ENCODE measurements at places on chromosomes 13 and 19. TPM values are rescaled to one million over a fixed set of nuclear protein-coding genes. Genes with fewer than 3 reads are reported as not detected.

DNA sequence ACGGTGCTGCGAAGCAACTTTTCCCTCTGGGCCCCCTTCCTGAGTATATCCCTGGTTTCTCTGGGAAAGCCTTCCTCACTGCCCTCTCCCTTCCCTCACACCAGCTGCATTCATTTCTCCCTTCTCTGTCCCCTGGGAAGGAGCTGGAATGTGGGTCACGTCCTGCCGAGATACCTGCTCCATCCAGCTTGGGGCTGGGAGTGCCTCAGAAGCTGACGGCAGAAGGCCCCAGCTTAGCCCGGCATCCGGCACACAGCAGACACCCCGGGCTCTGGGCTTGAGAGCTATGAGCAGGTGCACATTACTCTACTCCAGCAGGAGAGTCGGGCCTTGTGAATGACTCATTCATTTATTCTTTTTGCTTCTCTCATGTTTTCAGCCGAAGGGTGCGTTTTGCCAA, 170.6 kb downstream of the TEX29 start:
- DNase-seq = no peak

DNA sequence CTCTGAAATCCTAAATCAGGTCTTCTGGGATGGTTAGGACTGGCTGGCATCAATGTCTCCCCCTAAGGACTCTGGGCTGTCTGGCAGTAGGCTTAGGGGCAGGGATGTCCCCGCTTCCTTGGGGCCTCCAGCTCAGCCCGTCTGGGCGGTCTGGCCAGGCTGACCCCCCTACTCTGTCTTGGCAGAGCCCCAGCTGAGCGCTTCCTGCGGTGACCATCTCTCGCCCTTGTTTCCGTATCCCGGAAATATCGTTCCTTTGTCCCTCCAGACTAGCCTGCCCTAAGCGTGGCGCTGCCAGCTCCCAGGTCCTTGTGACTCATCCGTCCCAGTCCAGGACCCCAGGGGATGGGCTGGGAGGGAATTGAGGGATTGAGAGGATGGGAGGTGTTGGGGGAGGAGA, 11.3 kb downstream of the GTPBP3 start:
- no peak for DNase-seq

GRCh38 chr13:83414393-83414792, 467.9 kb downstream of the SLITRK1 start:
- DNase-seq = no peak

DNA sequence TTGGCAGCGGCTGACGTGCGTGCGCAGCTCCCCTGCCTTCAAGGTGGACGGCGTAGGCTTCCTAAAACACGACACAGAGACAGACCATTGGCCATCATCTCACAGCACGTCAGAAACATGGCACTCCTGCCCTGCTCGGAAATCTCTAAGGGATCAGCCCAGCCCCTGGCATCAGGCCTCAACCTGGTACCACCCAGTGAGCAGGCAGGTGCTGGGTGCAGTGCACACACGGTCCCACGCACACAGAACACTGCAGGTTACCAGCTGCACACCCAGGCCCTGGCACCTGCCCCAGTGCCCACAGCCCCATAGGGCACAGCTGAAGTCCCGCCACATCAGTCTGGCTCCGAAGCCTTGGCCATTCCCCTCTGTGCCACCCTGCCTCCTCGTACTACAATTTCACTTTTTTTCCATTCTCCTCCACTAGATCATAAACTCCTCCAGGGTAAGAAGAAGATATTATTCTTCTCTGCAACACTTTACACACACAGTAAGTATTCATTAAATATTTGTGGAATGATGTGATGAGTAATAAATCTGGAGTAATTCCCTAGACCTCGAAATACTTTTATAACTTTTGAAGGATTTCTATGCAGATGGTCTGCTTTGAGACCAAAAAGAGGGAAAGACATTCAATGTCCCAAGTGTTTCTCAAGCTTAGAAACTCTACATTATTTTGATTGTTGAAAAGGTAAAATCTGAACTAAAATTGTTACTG, 156.4 kb downstream of the COL4A1 start:
- no peak for DNase-seq

- DNase-seq = peak; percentile 10
Measured at GRCh38 chr19:33720691-33721682, 75.7 kb upstream of the KCTD15 start.

GRCh38 chr13:74000876-74001275, 133.3 kb downstream of the KLF12 start:
- no peak for DNase-seq

DNA sequence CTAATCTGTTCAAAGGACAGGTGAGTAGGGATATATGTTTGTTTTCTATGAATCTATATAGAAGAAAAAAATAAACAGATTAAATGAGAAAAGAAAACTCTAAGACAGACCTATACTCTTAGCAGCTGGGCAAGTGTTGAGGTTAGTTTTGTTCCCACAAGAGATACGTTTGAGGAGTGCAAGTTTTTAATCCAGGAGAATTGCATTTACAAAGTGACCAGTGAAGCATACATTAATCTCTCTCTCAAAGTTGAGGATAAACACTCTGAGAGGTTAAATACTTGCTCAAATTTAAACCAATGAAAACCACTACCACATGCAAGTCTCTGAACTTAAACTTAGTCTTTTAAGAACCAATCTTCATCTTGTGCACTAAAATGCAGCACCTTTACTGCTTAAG, 930.5 kb upstream of the MIR17HG start:
- DNase-seq = no peak

- no peak for DNase-seq
Measured at GRCh38 chr19:14525729-14526128, 3.7 kb upstream of the TECR start.

DNA sequence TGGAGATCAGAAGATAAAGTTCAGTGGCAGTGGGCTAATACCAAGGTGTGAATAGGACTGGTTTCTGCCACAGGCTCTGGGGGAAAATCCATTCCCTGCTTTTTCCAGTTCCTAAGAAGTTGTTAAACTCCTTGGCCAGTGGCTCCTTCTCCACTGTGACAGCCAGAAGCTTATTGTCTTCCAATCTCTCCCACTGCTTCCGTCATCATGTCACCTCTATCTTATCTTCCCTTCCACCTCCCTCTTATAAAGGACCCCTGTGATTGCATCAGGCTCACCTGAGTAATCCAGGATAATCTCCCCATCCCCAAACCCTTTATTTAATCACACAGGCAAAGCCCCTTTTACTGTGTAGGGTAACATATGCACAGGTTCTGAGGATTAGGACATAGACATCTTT, 431.2 kb upstream of the SLC10A2 start:
- no peak for DNase-seq

GRCh38 chr13:107730813-107731212, 484.5 kb downstream of the LIG4 start:
- DNase-seq = no peak

- DNase-seq = peak; percentile 66
Measured at GRCh38 chr13:27171244-27171826, at the start of gene USP12. Gene USP12 (minus strand): TSS chr13:27171811. CDS start chr13:27171639, 172 bp downstream.

DNA sequence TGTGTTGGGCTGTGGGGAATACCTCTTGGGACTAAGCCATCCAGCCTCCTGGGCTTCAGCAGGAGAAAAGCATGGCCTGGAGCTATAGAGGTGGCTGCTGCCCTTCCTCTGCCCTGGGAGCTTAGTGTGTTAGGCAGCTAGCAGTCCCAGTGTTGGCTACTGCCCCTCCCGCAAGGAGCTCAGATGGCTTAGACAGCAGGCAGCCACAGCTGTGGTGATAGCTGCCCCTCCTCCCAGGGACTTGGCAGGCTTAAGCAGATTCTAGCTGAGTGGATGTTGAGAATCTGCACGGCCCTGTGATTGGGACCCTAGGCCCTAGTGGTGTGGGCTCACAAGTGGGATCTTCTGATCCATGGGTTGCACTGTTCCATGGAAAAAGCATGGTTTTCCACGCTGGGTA, 264.5 kb downstream of the TDRD3 start:
- no peak for DNase-seq

DNA sequence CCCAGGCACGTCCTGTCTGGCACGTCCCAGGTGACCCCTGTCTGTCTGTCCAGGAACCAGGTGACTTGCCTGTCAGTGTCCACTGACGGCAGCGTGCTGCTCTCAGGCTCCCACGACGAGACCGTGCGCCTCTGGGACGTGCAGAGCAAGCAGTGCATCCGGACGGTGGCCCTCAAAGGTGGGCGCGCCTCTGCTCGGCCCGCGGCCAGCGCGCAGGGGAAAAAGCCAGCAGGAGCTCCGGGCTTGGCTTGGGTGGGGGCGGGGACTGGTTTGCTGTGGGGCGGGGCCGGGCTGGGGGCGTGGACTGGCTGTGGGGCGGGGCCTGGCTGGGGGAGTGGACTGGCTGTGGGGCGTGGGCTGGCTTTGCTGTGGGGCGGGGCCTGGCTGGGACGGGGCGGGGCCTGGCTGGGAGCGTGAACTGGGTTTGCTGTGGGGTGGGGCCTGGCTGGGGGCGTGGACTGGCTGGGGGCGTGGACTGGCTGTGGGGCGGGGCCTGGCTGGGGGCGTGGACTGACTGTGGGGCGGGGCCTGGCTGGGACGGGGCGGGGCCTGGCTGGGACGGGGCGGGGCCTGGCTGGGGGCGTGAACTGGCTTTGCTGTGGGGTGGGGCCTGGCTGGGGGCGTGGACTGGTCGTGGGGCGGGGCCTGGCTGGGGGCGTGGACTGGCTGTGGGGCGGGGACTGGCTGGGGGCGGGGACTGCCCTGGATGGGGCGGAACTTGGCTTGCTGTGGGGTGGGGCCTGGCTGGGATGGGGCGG, 7.2 kb downstream of the WDR18 start:
- DNase-seq = peak; percentile 91

DNA sequence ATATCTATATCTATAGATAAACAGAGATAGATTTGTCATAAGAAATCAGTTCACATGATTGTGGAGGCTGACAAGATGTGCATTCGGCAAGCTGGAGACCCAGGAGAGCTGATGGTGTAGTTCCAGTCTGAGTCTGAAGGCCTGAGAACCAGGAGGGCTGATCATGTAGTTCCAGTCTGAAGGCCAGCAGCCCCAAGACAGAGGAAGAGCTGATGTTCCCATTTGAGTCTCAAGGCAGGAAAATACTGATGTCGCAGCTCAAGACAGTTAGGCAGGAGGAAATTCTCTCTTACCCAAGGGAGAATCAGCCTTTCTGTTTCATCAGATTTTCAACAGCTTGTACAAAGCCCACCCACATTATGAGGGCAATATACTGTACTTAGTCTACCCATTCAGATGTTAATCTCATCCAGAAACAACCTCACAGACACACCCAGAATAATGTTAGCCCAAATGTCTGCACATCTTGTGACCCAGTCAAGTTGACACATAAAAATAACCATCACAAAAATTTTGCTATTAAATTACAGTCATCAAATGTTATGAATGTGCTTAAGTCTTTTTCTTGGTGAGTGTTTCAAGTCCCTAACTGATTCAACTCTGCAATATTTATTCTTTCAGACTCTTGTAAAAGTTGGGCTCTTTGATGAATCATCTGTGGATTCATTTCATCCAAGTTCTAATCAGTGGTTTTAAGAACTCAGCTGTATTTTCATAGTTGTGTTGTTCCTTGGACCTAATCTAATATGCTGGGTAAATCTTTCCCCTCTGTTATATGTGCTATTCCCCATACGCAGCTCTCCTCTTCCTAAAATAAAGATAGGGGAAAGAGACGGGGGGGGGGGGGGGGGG, 22.7 kb upstream of the LRCH1 start:
- no peak for DNase-seq

- DNase-seq = peak; percentile 30
Measured at GRCh38 chr19:32829345-32829896, 40.1 kb downstream of the SLC7A9 start.

GRCh38 chr19:47545061-47545948, 27.6 kb downstream of the ZNF541 start:
- DNase-seq = no peak

DNA sequence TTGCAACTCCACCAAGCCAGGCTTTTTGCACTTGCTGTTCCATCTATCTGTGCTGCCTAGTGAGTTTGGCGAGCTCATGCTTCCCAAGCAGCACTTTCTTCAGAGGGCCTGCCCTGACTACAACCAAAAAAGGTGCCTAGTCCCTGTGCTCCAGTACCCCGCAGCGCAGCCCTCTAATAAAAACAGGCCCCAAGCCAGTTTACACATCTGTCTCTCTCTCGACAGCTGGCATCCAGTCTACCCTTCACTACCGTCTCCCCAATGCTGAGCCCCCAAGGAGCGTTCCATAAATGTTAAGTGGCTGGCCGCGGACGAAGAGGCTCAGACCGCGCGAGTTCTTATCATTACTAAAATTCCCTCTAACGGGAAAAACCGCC, 512 bp downstream of the MED4 start:
- peak; percentile 22 for DNase-seq

GRCh38 chr13:112767506-112768471, 78.0 kb downstream of the ATP11A start:
- no peak for DNase-seq

DNA sequence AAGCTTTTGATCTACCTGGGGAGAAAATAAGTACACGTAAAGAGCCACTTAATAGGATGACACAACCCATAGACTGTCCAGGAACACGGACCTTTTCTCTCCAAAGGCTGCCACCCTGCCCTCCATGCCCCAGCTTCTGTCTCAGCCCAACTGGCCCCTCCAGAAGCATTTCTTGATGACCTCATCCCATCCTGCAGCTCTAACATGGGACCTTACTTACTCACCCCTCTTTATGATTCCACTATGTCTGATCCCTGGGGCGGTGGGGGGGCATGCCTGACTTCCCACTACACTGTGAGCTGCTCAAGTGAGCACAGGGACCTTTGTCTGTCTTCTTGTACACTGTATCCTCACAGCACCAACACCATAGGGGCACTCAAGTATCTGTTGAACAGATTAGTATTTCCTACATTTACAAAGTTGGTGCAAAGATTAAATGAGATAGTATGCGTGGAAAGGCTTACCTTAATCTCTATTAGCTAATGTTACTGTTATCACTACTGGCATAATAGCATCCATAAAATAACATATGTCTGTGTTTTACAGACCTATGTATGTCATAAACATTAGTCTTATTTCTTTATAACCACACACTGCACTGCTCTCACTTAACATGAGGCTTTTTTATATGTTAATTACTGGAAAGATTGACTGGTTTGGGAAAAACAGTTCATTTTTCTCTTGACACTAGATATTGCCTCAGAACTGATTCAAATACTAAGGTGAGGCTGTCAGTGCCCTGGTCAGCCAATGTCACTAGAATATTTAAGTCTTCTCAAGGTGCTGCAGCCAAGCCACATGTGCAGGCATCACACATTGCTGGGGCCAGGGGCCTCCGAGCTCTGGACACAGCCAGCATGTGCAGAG, 100.9 kb downstream of the FOXO1 start:
- DNase-seq = peak; percentile 34

DNA sequence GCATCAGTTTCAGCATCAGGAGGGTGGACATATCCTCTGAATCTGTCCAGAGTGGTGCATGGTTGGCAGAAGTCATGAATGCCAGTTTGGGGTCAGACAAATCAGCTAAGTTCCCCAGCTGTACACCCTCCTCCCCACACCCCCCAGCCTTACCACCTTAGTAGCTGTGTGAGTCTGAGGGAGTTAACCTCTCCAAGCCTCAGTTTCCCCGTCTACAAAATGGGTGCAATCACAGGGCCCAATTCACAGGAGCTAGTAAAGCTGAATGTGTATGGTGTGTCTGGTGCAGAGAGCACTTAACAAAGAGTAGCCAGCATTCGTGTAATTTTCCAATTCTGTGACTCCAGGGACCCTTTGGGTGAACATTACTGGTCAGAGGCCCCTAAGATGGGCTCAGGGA, 13.4 kb upstream of the ZNF358 start:
- no peak for DNase-seq

Gene MTUS2
- total RNA-seq = 0.05 TPM

Gene MED26
- 14.5 TPM for total RNA-seq

Gene PSG3
- total RNA-seq = not detected

Gene ZNF784
- total RNA-seq = 3.2 TPM

Gene CAPS
- 2.7 TPM for total RNA-seq

Gene FOXA3
- total RNA-seq = 0.62 TPM

Gene MIR17HG
- 13.8 TPM for total RNA-seq

Gene CACNG8
- not detected for total RNA-seq

Gene PLPPR3
- not detected for total RNA-seq

Gene ATP12A
- 0.09 TPM for total RNA-seq

Gene ANGPTL8
- total RNA-seq = not detected

Gene SMARCA4
- total RNA-seq = 102 TPM
